Stimulated activated CD4-positive, alpha-beta T cell treated with anti-CD3 and anti-CD28 coated beads, Interleukin-1b, Interleukin-23, amount 100 ng/mL, for 4 hours (primary cell): ENCODE measurements at places on chromosomes 4 and X.

GRCh38 chr4:36651253-36651652, 369.8 kb downstream of the DTHD1 start:
- DNase-seq = no peak

DNA sequence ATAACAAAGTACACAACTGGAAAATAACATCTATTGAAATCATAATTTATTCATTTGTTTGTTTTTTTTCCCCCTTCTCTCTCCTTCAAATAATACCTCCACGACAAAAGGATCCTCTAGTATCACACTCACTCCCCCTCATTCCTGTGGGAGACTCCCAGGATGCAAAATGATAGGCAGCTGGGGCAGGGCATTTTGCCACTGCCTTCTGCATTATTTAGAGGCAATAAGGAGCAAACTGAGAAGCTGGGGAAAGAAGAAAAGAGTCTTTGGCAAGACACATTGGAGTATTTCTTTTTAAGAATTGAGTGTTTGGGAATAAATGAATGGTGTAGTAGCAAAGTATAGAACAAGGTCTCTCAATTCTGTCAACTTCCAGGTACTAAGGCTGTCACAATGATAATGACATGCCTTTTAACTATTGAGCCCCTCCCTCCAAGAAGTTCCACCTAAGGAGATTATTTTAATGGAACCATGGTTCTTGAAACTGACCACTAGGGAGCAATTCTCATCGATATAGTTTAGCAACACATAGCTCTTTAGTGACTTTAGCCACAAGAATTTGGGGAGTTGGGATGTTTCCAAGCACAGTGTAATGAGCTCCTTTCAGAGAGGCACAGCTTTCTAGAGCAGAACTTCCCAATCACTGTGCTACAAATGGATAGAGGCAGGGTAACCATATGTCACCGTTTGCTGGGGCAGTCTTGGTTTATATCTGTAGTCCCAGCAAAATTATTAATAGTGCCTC, 303.3 kb downstream of the FRMPD4 start:
- DNase-seq = no peak

DNA sequence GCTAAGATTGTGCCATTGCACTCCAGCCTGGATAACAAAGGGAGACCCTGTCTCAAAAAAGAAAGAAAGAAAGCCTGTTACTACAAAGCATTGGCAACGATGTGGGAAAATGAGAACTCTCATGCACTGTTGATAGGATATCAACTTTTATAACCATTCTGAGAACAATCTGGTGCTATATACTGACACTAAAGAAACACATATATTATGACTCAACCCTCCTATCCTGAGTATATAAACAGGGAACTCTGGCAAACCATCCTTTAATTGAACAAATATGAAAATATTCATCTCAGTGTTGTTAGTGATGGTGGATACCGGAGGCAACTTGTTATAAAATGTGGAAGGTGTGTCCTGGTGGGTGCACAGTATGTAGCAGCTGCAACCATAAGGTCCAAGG, 53.0 kb upstream of the SOD3 start:
- DNase-seq = no peak

- no peak for DNase-seq
Observed at GRCh38 chr4:32268863-32269262, 1548.7 kb downstream of the PCDH7 start.

DNA sequence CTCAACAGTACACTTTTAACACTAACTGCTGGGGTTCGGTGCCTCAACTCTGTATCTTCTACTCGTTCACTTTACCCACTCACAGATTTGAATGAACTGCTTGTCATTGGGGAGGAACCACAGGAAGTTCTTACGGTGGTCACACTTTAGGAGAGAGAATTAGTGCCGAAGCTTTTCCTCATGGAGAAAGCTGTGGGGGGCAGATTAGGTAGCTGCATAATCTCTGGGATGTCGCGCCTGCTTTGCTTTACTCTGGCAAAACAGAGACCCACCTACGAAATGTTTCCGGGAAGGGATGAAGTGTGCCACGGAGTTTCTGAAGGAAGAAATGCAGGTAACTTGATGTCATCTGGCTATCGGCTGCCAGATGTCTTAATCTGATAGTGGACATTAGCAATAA, 949.7 kb upstream of the TENM3 start:
- no peak for DNase-seq

DNA sequence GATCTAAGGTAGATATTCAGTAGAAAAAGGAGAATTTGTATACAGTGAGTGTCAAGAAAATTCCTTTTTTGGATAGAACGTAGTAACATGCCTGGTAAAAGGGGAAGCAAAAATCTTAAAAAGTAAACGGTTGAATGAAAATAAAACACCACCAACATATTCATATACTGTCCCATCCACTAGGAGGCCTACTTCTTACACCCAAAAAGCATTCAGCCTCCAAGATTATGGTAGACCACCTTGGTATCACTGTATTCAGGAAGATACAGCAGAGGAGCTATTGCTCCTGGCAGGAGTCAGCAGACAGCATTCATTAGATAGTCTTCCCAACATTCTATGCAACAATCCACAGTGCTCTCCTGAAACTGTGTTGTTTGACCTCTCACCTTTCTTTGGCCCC, 274.6 kb upstream of the MAGEB2 start:
- no peak for DNase-seq

GRCh38 chrX:134753718-134754008, 95.4 kb upstream of the PLAC1 start:
- DNase-seq = no peak

GRCh38 chrX:40013266-40014195, 84.2 kb downstream of the BCOR start:
- no peak for DNase-seq

GRCh38 chr4:41718907-41719306, 29.6 kb downstream of the PHOX2B start:
- no peak for DNase-seq

GRCh38 chrX:115251458-115252233, 17.8 kb upstream of the LRCH2 start:
- no peak for DNase-seq

DNA sequence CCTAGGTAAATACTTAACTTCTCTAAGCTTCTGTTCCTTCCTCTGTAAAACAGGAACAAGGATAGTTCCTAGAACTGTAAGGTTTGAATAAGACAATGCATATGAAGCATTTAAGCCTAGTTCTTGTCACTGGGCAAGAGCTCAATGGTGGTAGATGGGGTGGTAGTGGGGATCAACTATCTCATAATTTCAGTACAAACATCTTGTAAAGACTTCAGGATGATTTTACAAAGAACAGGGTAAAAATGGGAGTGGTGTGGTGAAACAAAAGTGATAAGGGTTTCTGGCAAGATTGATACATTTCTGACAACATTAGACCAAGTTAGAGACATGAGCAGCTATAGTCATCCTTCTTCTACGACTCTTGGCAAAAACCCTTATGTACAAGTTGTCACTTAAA, 137.8 kb downstream of the SCFD2 start:
- DNase-seq = no peak

GRCh38 chrX:34300871-34301270, 168.8 kb upstream of the FAM47A start:
- DNase-seq = no peak

DNA sequence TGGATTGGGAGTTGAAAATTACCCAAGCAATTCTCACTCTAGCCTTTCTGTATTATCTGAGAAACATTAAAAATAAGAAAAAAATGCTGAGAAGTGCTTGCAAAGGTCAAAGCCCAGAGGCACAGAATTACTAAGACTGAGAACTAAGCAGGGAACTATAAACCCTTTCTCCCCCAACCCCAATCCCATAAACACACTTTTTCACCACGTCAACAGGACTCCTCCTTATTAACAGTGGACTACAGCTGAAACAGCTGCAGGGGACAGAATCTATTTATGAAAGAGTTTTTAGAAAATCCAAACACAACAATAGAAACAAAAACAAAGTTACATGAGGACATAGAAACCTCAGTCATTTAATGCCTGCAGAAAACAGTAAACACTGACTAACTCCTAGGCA, 984.1 kb downstream of the TRAM1L1 start:
- no peak for DNase-seq

GRCh38 chr4:6350646-6351045, 81.0 kb downstream of the WFS1 start:
- DNase-seq = no peak

DNA sequence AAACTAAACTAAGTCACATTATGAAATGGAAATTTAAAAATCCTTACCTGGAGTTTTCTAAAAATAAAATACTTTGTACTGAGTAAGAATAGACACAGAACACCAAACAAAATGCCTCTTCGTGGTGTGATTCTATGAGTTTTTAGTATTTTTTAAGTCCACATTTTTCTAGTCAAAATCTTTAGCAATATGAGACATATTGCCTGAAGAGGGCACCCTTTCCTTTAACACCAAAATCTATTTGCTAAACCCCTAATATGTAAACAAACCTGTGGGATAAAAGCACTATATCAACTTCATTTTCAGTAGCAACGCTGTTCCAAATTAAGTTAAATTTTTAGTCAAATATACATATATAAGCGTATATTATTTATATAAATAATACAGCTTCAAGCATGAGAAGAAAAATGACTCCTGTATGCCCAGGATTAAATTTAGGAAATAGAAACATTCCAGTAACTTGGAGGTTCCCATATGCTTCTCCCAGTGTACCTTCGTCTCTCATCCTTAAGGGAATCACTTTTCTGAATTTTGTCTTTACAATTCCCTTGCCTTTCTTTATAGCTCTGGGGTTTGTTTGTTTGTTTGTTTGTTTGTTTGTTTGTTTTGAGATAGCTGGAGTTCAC, 23.0 kb upstream of the PGM2 start:
- DNase-seq = no peak

DNA sequence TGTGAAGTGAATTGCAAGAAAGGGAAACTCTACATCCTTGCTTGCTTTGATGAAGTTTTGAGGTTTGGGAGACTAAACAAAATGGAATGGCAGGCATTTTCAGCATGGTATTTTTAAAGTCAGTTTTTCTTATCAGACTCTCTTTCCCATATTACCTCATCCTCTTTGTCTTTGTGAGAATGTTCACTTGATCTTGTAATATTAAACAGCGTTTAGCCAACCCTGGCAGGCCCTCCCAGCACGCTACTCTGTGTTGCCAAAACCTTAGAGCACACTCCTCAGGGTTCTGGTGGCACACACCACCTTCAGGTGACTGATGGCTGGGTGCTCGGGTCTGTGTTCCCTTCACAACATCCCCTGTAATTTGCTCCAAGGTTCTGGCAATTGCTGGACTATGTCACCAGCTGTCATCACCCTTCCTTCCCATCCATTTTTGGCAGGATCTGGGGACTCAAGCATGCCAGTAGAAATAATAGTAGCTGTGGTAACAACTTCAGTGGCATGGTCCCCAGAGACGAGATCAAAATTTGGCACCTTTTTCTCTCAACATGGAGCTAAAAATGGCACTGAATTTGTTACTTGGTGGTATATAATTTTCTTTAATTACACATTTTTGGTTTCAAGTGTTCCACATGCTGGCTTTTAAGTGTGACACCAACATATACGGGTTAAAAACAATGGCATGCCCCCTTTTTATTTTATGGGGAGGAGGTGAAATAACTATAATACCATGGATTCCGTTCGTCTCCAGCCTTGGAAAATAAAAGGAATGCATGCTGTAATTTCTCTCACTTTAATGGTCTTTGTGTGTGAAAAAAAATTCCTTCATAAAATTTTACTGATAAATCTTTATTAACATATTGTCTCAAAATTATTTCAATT, 273.1 kb downstream of the DCTD start:
- no peak for DNase-seq

DNA sequence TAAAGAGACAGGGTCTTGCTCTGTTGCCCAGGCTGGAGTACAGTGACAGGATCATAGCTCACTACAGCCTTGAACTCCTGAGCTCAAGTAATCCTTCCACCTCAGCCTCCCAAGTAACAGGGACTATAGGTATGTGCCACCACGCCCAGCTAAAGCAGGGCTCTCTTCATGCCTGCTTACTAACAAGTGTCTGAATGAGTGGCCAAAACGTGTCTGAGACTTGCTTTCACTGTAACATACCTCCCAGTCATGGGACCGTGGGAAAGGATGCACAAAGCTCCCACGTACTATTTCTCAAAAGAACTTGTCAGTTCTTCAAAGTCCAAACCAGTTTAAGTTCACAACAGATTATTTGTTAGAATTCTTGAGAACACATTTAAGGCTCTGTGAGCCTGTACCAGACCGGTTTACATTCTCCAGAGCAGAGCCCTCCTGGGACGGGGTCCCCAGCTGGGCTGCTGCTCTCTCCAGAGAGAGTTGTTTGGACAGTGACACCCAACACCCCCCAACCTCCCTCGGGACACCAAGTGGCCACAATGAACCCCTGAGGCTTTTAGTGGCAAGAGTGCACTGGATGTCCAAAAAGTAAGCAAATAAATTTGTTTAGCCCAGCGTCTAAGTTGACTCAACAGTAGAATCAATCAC, 24.1 kb downstream of the SH3KBP1 start:
- no peak for DNase-seq

GRCh38 chrX:43467608-43468234, 188.4 kb upstream of the MAOA start:
- no peak for DNase-seq

- no peak for DNase-seq
Observed at GRCh38 chr4:108327642-108328382, 159.1 kb upstream of the LEF1 start.

DNA sequence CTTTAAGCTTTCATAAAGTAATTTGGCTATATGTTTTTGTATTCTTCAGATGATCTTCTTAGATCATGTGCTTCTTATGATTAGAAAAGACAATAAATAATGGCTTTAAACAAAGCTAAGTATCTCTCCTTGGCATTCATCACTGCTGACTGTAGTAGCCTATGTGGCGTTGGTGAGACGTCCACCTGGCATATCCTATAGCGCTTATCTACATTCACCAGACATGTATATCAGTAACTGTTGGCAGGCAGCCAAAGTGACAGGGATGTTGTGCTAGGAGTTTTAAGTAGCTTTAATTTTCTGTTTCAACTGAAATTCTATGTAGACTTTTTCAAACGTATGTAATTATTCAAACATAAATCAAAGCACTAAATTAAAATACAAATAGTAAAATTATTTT, 276.4 kb downstream of the IL15 start:
- no peak for DNase-seq

DNA sequence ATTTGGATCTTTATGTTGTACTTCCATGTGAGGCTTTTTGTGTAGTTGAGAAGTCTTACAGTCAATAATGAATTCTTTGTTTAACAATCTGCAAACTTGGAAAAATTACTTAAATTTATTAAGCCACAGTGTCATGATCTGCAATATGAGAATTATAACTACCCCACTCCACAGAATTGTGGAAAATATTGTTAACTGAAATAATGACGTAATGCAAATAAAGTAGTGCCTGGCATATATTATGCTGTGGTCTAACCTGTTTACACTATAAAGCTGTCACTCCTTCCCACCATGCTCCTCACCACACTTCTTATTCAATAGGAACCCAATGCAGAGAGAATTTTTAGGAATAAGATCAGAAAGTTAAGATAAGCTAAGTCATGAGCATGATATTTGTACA, 632.1 kb upstream of the GALNTL6 start:
- no peak for DNase-seq

- no peak for DNase-seq
Observed at GRCh38 chr4:104743215-104743653, 248.5 kb upstream of the CXXC4 start.

- DNase-seq = no peak
Observed at GRCh38 chr4:142440093-142440492, 406.0 kb downstream of the INPP4B start.
